ENCODE measurements at places on chromosomes 2 and 18.

- DNase-seq = no peak
Measured at GRCh38 chr18:55250768-55251173, 291.5 kb upstream of the CCDC68 start.

- DNase-seq = no peak
Measured at GRCh38 chr2:158095269-158095668, 6.4 kb upstream of the UPP2 start.

- no peak for DNase-seq
Measured at GRCh38 chr2:26481706-26482105, 3.8 kb upstream of the OTOF start.

- DNase-seq = no peak
Measured at GRCh38 chr2:149394864-149395263, 64.5 kb downstream of the LYPD6 start.

DNA sequence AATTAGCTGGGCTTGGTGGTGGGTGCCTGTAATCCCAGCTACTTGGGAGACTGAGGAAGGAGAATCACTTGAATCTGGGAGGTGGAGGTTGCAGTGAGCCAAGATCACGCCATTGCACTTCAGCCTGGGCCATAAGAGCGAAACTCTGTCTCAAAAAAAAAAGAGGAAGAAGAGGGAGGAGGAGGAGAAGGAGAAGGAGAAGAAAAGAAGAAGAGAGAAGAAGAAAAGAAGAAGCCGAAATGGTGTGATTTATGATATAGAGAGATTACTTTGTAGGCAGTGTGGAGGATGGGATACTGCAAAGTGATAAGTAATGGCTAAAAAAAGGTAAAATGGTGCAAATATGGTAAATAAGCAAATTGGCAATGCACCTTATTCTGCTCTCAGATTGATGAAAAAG lies 25.1 kb downstream of the THNSL2 start:
- DNase-seq = no peak

- no peak for DNase-seq
Measured at GRCh38 chr2:53549497-53549896, 218.1 kb upstream of the CHAC2 start.

DNA sequence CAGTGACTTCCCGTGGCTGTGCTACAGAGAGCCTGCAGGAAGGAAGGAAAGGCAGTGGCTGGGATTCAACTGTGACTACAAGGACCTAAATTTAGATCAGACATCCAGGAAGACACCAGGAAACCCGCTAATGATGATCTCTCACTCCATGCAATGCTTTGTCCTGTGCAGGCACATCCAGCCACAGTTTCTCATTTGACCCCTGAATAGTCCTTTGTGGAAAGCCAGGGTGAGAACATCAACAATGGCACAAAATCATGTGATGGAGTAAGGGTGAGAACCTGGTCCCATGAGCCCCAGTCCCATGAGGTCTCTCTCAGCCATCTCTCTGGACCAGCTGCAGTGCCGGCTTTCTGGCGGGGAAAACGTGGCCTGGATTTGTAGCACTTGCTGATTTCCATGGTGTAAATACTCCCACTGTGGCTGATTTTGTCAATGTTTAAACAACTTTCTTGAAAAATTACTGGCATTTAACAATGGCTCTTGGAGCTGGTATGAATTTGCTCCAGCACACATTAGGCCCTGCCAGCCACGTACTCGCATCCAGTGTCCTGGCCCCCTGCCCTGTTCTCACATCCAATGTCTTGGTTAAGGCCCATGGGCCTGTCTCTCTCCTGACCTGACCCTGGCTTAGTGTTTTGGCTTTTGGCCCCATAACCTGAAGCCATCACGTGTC lies 159.0 kb upstream of the HAAO start:
- DNase-seq = no peak

DNA sequence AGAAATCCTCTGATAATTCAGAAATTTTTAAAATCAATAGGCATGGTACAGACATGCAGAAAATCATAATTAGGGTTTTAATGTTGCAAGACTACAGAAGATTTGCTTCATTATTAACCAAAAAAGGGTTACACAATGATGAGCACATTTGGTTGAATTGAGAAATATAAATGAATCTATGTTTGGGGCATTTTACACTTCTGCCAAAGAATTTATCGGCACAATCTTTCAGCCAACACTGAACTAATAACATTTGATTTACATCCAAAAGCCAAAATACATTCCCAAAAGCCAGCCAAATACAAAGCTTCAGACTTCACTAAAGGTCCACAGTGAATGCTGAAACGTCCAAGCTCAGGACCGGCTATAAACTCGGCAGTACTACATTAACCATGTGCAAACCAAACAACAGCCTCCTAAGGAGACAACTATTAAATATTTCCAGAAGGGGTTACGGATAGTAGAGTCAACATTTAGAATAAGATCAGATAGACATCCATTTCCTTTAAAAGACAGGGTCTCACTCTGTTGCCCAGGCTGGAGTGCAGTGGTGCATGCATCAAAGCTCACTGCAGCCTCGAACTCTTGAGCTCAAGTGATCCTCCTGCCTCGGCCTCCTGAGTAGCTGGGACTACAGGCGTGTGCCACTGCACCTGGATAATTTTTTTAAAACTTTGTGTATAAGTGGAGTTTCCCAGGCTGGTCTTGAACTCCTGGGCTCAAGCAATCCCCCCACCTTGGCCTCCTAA lies 29.4 kb downstream of the SPRED2 start:
- no peak for DNase-seq

- DNase-seq = no peak
Measured at GRCh38 chr2:27212626-27213471, 781 bp upstream of the SLC5A6 start.

DNA sequence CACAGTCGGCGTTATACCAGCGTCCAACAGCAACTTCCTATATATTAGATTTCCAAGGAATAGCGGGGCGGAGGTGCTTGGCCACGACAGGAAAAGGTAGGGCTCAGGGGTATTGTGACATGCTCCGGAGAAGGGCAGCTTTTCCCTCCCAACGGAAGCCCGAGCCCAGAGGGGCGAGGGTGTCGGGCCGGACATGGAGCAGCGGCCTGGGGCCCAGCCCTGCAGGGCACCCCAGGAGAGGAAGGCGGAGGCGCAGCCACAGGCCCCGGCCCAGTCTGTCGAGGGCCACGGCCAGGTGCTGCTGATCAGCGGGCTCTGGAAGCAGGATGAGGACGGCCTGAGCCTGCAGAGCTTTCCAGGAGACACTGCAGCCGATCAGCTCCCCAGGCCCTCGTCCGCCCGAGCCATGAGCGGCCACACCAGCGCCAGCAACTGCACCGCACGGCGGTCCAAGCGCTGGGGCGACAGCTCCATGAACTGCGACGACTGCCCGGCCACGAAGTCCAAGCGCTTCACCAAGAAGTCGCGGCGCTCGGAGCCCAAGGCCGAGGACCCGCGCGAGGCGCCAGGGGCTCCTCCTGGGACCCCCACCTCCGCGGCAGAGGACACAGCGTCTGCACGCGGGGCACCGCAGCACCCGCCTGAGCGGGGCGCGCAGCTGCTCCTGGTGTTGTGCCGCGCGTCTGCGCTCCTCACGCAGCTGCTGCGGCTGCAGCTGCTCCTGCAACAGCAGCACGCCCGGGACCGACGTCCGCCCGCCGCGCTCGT lies 5.6 kb upstream of the SPATA3 start:
- DNase-seq = no peak

GRCh38 chr2:27162151-27163121 lies 13.6 kb downstream of the TCF23 start:
- no peak for DNase-seq

- DNase-seq = no peak
Measured at GRCh38 chr2:31967790-31968189, 43.0 kb downstream of the MEMO1 start.

DNA sequence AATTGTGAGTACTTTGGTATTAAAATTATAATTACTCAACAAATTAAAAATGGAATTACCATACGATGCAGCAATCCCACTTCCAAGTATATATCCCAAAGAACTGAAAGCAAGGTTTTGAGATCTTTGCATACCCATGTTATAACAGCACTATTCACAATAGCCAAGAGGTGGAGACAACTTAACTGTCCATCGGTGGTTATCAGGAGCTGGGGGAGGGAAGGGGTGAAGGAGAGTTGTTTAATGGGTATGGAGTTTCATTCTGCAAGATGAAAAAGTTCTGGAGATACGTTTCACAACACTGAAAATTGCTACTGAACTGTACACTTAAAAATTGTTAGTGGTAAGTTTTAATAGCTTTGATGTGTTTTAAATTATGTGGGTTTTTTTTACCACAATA lies 25.7 kb downstream of the RAB10 start:
- DNase-seq = no peak

DNA sequence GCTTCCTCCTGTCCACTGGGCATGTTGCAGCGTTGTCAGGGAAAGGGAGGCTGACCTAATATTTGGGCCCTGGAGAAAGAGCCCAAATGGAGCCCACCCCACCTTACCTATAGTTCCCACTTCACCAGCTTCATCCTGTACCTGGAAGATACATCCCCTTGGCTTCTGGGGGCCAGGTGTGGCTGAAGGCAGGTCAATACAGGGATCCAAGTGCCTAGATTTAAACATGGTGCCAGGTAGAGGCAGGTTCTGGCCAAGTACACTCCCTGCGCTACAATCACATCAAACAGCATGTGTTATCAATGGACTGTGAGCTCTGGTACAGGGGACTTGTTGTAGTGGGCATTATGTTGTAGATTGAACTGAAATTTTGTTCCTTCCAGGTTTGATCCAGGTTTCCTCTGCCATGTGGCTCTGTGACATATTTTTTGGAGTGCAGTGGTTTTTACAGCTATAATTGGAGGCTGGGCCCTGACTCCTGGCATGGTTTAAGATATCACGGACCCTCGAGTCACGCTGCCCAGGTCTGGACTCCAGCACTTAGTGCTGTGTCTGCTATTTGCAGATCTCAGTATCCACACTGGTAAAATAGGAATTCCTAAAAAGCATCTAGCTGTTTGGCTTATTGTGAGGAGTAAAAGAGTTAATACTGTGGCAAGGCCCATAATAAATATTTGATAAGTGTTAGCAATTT lies 23.8 kb downstream of the MYCN start:
- no peak for DNase-seq

DNA sequence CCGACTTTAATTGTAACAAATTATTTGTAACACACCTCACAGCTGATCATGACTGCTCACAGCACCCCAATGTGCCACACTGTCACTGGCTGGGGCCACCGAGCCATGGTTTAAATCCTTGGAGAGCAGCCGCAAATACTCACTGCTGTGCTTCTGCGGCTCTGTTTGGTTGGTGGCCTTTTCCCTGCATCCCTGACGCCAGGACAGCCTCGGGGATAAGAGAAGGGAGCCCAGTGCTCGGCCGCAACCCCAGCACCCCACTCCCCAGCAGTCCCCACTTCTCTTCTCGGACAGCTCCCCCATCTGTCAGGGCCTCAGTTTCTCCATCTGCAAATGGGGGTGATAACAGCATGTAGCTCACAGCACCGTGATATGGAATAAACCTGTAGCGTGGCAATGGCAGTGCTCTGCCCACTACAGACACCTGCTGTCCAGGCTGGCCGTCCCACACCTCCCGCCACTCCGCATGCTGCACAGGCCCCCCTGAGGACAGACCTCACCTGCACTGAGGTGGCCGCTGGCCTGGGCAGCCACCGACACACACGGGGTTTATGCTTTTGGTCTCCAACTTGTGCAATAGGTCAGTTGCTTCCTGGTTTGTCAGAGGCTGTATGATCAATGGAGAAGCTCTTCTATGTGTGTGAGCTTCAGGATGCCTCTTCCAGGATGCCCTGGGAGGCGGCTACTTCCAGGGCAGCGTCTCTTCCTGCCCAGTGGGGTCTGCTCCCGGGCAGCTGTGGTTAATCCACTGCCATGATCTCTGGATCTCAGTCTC lies 87.1 kb downstream of the NDUFA10 start:
- DNase-seq = no peak

DNA sequence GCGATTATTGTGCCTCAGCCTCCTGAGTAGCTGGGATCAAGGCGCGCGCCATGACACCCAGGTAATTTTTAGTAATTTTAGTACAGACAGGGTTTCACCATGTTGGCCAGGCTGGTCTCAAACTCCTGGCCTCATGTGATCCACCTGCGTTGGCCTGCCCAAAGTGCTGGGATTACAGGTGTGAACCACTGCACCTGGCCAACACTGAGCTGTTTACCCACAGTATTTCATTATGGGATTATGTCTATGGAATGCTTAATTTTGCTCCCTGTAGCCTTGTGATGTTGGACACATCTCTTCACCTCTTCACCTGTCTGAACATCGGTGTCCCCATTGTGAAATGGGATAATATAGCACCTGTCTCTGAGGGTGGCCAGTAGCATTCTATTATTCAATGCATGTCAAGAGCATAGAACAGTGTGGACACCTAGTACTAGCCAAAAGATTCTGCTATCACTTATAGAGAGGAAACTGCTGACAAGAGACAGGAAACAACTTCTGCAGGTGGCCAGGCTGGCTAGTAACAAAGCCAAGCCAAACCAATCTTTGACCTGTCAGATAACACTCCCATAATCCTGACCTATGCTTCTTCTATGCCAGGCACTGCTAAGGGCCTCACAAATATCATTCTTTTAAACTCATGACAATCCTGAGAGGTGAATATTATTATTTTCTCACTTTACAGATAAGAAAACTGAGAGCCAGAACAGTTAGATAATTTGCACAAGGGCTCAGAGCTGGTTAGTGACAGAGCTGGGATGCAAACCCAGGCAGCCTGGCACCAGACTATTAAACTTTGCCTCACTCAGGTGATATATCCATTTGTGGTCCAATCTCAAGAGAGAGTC lies 29.4 kb upstream of the REEP1 start:
- DNase-seq = no peak

GRCh38 chr2:47741101-47741500 lies 41.8 kb upstream of the MSH6 start:
- no peak for DNase-seq

DNA sequence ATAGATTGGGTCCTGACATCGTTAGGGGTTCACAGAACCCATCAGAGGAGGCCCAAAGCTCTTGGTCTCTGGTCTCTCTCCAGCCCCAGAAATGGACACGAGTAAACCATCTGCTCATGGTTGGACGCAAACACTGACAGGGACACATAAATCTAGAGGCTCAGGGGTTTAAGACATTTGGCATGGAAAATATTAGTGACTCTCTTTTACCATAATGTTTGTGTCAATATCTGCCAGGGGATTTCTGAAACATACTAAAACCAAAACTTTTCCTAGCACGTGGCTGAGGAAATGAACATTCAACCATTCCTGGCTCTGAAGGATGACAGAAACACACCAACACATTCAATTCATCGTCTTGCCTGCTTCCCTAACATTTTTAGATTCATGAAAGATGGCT lies 226.2 kb downstream of the SP3 start:
- DNase-seq = no peak

GRCh38 chr2:3115301-3116042 lies 262.1 kb downstream of the EIPR1 start:
- no peak for DNase-seq

DNA sequence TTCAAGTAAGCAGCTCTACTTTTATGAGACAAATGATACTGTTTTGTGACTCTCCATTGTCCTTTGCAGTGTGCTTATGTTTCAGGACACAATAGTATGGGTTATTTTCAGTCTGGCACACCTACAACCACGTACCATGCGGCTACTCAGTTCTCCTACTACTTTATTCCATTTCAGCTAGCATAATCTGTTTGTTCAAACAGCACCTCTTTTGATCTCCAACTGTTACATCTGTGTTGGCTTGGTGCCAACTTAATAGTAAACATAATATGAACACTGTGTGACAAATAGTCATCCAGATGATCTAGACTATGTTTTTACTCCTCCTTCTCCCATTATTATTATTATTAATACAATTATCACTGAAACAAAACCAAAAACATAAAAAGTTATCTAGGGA lies 40.5 kb downstream of the MYO3B start:
- DNase-seq = no peak

- DNase-seq = no peak
Measured at GRCh38 chr2:145841973-145842372, 1322.1 kb upstream of the ZEB2 start.
